SK-N-SH (cell line): ENCODE measurements at places on chromosomes 7 and 10.

DNA sequence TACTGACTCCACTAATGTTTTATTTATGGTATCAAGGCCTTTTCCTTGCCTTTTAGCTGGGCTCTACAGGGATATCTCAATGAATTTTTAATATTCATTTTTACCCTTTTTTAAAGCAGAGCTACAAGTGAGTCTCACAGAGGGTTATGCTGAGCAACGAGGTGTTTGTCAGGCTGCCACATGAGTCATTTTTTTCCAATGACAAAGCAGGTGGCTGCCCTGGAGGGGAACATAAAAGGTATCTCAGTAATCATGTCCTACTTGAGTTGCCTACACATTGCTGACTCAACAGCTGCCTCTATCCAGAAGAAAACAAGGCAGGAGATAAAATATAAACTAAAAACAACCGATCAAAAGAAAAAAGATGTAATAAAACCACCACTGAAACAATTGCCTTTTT is 1004.9 kb upstream of the POT1 start:
- DNase-seq = no peak

- DNase-seq = peak; percentile 88
Observed at GRCh38 chr10:13659887-13660550, 73.3 kb downstream of the PRPF18 start.

DNA sequence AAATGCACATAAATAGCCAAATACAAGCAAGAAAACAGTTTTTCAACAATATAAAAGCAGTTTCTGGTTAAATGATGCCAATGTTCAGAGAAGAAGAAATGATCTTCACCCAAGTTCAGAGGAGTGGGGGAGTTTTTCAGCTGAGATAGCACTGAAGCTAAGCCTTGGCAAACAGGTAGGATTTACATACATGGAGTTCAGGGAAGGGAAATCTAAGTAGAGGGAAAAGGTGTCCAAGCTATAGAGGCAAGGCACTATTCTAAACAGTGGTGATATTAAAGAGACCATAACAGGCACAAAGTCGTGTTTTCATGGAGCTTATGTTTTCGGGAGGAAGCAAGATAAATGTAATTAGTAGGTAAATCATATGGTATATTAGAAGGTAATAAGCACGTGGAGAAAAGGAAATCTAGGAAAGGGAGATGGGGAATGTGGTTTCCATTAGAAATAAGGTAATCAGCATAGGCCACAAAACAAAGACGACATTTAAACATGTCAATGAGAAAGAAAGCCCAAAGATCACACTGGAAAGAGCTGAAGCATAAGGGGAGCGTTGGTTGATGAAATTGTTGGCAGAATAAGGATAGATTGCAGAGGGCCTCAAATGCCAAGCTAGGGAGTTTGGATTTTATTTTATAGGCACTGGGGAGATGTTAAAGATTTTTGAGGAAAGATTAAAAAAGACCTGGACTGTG is 704.3 kb downstream of the MAGI2 start:
- no peak for DNase-seq

- DNase-seq = no peak
Observed at GRCh38 chr7:67301667-67302066, 305.0 kb downstream of the TYW1 start.

DNA sequence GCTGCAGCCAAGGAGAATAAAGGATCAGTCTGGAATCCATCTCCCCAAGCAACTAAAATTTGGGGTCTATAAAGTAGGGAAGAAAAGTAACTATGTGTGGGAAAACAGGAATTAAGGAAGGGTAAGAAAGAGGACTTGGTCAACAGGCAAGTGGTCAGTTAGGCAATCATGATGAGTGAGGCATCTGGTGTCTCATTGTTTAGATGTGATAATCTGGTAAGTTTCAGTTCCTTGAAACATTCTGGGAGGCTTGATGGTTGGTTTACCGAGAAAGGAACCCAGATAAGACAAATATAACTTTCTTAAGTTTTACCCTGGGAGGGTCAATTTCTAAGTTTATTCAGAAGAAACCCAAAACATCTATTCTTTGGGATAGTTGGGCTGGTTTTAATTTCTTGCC is 22.3 kb downstream of the HYAL4 start:
- DNase-seq = no peak

DNA sequence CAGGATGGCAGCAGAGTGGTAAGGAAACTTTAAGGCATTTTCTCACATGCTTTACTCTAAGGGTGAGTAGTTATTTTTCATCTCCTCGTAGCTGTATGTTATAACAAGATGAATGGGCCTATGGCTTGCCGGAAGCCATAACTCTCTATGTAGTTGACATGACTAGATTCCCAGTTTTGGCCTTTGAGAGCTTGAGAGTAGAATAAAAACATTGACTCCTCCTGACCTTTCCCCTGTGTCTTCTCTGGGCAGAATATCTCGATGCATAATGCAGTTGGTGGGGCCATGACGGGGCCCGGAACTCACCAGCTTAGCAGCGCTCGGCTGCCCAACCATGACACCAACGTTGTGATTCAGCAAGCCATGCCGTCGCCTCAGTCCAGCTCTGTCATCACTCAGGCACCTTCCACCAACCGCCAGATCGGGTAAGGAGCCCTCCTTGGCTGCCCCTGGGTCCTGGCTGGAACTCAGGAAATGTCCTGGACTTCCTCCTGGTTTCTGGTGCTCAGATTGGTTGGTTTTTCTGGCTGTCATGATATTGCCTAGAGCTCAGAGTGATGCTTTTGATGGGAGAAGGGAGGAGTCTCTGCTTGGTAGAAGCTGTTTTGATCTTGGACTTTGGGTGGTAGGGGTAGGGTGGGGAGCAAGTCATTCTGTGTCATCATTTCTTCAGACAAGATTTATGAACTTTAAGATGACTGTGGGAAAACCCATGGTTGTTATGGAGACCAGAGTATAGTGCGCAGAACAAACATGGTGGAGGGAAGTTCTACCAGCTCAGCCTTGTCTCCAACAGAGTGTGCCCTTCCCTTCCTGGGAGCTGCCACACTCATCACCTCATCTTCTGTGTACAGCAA is 158.0 kb downstream of the CREB5 start:
- no peak for DNase-seq

GRCh38 chr7:78587443-78588044 is 789.0 kb downstream of the PHTF2 start:
- DNase-seq = peak; percentile 47

- DNase-seq = peak; percentile 91
Observed at GRCh38 chr10:68560186-68560942, at the start of gene TET1. TSS of gene TET1 (plus strand) at chr10:68560337. CDS start at chr10:68572339, 12,002 bp downstream.

DNA sequence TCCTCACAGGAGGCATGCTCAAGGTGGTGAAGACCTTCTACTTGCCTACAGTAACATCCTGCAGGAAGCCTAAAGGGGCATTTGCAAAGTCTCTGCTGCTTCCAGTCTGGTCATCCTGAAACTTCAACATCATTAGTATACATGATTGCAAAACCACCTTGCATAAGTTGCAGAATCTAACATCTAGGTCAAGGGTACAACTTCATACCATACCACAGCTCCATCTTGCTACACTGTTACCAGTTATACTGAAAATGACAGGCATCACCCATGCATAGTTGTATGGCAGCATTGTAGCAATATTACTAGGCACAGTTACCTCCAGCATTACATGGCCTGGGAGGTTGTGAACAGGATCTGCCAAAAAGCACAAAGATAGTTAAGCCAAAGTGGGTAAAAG is 13.7 kb upstream of the MACROH2A2 start:
- no peak for DNase-seq

DNA sequence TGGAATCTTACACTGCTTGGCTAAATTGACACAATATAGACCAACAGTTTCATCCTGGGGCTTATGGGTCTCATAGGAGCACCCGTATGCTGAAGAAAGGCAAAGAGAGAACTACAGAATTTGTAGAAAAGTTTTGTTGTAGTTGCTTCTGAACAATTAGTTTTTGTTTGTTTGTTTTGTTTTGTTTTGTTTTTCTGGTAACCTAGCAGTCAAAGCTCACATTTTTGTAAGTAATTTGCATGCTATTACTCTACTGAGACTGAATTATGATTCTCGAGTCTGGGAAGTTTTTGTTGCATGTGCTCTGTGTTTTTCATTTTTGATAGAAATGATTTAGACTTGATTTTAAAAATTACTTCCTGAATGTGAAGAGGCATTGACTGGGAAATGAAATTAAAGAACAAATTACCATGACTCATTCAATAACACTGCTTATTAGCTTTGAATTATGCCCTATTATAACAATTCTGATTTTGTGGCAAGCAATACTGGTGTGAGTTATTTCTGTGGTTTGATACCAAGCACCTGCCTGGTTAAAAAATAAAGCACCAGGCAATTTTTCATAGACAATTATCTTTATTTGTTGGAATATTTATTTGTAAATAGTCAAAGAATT is 438 bp downstream of the LSMEM1 start:
- no peak for DNase-seq

DNA sequence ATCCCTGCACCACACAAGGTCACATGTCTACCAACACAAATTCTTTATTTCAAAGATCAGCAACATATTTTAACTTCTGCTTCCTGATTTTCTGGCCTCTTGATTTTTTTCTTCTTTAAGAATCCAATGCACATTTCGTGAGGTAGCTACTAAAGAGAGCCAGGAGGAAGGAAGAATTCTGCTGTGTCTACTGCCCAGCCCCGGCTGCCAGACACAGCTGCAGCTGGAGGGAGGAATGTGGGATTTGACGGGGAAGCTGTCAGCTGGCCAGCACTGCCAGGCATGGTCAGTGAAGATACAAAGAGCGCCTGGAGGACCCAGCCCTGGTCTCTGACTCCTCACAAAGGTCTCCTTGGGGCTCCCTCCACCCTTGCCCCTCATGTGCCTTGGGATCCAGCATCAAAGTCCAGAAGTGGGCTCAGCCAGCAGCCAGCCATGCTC is 6.9 kb upstream of the AOC1 start:
- DNase-seq = peak; percentile 69

- DNase-seq = no peak
Observed at GRCh38 chr10:92124020-92124419, 166.9 kb downstream of the CPEB3 start.

GRCh38 chr7:31892099-31892829 is 177.9 kb downstream of the PDE1C start:
- DNase-seq = no peak

- peak; percentile 69 for DNase-seq
Observed at GRCh38 chr7:95199779-95200558, 124.4 kb downstream of the PON1 start.

DNA sequence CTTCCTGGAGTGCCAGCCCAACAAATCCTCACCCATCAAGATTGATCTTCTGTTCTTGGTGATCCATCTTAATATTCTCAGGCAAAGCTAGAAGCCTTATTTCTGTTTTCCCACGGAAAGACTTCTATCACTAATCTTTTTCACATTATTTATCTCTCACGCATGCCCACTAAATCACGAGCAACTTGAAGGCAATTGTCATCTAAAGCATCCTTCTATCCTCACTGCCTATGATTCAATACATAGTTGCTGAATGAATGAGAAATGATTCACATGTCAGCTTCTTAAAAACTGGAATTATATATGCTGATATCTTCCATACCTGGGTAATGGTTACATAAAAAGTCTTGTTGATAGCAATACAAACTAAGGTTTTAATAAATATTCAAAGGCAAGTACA is 12.6 kb upstream of the COL1A2 start:
- DNase-seq = no peak

- DNase-seq = no peak
Observed at GRCh38 chr10:107413971-107414370, 249.5 kb upstream of the SORCS1 start.

DNA sequence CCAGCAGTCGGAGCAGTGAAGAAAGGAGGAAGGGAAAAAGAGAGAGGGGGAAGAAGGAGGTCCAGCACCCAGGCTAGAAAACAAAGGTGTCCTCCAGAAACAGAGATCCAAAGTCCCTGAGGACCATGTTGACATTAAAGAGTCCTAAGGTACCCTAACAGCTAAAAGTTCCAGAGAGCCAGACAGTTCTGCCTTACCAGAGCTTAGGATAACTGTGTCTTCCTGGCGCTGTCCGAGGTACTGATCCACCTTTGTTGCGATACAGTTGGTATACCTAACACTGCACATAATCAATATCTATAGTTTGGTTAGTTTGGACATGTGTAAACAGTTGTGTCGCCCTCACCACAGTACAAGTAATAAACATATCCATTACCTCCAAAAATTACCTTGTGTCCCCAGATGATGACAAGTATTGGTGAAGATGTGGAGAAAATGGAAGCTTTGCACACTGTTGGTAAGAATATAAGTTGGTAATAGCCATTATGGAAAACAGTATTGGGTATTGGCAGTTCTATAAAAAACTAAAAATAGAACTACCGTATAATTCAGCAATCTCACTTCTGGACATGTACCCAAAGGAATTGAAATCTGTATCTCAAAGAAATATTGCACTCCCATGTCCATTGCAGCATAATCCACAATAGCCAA is 59.8 kb downstream of the GRID1 start:
- no peak for DNase-seq
